ENCODE measurements at places on chromosomes 5 and 9.
A peak's percentile ranks its signal among the peaks of the same experiment; 100 is the strongest.

GRCh38 chr5:33321026-33321425 lies 119.7 kb upstream of the TARS1 start:
- peak; percentile 4 for DNase-seq

DNA sequence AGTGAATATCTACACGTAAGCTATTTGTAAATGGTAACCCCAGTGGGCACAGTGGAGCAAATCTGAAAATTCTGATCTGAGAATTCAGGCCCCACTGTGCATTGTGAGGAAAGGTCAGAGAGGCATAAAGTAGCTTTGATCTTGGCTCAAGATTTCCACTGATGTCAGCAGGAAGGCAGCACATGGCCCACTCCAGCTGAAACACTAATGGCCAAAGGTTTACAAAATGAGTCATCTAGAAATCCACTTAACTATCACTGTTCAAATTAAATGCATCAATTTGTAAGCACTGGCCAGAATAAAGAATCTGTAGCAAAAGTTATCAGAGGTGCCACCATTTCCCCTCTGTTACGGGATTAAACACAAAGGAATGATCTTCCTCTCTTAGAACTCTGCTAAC lies 191.6 kb downstream of the C9orf152 start:
- no peak for DNase-seq

DNA sequence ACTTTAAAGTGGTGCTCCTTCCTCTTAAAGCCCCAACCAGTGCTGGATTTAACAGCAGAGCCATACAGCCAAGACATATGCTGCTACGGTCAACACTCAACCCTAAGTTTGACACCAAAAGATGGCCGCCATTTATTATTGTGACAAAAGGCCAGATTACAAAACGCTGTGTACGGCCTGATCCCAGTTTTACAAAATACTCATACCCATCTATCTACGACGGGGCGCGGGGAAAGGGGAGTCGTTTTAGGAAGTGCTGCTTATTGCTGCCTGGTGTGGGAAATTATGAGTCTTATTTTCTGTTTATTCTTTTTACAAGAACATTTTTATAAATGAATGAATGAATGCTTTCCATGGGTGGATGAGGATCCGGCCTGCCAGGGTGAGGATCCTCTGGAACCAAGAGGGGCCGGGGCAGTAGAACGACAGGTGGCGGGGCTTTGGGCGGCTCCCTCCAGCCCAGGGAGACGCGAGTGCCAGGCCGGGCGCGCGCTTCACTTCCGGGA lies 457 bp upstream of the IDNK start:
- DNase-seq, result peak; percentile 43

DNA sequence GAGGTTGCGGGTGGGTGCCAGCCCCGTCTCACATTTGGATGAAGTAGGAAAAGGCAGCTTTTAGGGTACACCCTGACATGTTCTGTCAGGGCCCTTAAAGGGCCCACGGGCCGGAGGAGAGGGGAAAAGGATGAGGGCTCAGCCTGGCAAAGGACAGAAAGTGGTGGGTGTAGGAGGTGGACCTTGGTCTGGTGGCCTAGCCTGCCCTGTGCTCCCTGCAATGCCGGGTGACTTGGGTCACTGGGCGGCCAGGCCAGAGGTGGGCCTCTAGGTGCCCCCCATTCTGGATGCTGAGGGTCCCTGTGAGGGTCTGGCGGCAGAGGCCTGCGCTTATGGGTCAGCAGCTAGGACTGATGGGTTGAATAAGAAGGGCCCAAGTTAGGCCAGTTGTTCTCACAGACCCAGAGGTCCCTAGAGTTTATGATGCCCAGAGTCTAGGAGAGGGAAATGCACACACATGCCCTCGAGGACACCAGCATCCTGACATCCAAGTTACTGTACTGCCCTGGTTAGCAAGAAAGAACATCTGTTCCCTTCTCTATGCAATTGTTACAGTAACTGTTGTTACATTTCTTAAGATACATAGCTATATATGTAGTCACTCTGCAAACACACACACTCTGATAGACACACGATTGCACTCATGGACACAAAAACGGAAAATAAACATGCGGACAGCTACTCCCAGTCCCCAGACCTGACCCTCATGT lies 12.5 kb downstream of the TRIM7 start:
- DNase-seq, result no peak

GRCh38 chr5:134917070-134917815 lies 12.3 kb downstream of the PCBD2 start:
- no peak for DNase-seq

GRCh38 chr9:18705796-18706392 lies 231.9 kb downstream of the ADAMTSL1 start:
- DNase-seq, result no peak

DNA sequence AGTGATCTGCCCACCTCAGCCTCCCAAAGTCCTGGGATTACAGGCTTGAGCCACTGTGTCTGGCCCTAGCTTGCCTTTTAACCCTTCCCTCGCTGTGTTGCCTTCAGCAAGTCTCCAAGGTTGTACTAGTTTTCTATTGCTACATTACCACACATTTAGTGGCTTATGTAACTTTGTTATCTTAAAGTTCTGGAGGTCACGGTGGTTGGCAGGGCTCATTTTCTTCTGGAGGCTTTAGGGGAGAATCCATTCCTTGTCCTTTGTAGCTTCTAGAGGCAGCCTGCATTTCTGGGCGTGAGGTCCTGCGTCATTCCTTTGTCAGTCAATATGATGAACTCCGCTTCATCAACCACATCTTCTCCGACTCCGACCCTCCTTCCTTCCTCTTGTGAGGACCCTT lies 2.9 kb upstream of the PRRC2B start:
- DNase-seq, result no peak

DNA sequence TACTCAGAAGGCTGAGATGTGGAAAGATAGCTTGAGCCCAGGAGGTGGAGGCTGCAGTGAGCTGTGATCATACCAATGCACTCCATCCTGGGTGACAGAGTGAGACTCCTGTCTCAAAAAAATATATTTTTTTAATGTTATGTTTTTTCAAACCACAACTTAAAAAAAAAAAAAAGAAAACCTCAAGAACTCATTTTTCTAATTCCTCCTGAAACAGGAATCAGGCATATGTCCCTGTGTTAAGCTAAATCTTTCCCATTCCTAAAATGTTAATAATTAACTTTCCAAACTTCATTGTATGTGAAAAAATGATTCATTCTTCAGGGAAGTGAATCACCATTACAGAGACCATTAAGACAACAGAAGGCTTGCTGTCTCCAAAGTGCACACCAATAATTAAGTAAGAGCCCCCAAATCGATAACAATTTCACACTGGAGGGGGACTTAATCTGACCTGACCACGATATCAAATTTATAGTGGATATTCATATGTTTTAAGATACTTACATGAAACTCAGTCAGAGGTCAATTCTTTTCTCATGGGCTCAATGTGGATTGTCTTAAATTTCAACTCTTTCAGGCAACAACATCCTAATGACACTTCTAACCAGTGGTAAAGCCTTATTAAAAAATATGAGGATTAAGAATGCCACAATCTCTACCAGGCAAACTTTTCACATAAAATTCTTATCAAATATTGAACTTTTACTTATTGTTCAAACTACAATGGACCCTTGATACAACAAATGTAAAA lies 5.2 kb downstream of the CEMIP2 start:
- DNase-seq, result no peak

- no peak for DNase-seq
Observed at GRCh38 chr5:39758426-39758825, 333.6 kb upstream of the DAB2 start.

Data from gastrocnemius medialis (tissue), 4 donors.